ENCODE measurements at places on chromosomes 7 and 10. TPM values are rescaled to one million over a fixed set of nuclear protein-coding genes. Genes with fewer than 3 reads are reported as not detected.

DNA sequence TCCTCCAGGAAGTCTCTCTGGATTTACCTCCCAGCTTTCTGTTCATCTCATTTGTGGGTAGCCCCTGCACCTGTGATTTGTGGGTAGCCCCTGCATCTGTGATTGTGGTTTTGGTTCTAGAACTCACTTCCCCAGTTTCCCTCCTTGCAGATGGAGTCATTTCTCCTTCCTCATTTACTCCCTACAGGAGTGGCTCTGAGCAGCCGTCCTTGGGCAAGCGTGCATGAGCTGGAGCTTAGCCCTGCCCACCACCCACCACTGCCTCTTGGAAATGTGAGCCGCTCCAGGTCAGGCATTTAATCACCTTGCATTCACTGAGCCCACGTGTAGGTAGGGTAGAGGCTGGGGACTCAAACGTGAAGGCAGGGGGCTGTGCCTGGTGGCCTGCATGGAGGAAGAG is 8.2 kb downstream of the COL26A1 start:
- DNase-seq: no peak

GRCh38 chr10:104299031-104299904 is 30.3 kb downstream of the GSTO2 start:
- no peak for DNase-seq

GRCh38 chr7:19079066-19079465 is 38.4 kb downstream of the TWIST1 start:
- DNase-seq: no peak

GRCh38 chr7:101231644-101232043 is 6.0 kb downstream of the CLDN15 start:
- no peak for DNase-seq

The AKR1C2 gene
- 1.8 TPM for total RNA-seq

The PPP1R3C gene
- 6.4 TPM for total RNA-seq

The UROS gene
- total RNA-seq: 82.2 TPM

Measured in neural progenitor cell (in vitro differentiated cells).